ENCODE measurements at places on chromosomes 4 and X.

DNA sequence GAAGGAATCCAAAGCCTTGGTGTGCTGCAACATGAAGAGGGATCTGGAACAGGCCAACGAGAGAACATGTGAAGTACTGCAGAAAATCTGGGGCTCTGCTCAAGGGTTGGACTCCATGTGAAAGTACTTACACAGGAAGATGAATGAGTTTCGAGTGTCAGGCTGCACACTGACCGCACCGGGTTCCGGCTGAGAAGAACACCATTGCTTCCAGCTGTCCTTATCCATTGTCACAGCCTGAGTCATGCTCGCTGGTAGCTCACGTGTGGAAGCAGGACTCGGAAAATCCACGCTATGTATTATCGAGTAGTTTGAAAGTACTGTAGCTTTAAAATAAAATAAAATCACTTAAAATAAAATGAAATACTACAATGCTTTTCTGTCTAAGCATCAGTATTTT is 50.4 kb upstream of the TBL1X start:
- DNase-seq, result no peak

DNA sequence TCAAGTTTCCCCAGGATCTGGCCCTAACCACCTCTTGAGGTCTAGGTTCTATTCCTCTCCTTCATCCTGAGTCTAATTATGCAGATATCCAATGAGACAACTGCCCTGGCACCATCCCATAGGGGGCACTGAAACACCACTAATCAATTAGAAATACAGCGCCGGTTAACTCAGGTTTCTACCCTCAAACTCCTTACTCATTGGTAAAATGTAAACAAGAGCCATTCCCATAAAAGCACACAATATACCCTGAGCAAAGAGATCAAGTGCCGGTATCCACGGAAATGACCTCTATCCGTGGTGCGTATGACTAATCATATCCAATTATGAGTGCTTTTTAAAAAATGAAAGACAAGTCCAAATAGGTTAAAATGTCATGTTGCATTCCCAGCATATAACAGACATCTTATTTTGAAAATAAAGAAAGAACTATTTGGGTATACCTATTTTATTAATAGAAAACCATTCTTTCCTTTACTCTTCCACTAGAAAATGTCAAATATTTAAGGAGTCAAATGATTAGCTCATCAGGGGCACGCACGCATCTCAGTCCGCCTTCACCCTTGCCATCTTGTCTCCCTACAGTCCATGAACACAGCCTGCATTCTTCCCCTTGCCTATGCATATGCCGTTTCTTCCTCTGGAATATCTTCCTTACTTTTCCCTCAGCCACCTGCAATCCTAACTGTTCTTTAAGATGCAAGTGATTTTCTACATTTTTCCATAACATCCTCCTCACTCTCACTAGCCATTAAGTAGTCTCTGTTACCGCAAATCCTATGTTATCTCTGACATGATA is 141.1 kb downstream of the MAML3 start:
- peak; percentile 77 for DNase-seq

DNA sequence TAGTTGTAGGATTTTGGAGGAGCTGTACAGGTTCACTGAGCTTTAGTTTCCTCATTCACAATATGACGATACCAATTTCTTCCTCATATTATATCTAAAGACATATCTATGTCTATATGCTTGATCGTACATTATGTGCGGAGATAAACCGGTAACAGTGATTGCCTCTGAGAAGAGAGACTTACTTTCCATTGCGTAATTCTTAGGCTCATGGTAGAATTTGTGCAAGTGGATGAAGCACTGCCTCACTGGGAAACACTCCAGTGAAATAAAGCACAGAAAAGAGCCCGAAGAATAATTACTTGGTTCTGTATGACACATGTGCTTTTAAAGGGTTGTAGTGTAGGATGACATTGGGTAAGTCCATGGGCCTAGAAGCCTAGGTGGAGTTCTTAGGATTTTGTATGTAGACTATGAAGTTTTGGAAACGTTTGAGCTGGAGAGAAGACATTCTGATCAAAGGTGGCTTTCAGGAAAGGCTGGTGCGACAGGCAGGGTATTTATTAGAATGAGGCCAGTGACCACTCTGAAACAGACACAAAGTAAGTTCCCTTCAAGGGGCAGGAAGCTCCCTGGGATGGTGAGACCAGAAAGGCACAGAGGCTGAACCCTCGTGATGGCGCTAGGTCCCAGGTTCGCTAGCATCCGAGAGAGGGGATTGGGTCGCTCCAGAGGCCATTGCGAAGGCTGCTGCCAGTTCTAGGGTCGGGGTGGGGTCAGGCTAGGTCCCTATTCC is 649 bp upstream of the VBP1 start:
- DNase-seq, result no peak

DNA sequence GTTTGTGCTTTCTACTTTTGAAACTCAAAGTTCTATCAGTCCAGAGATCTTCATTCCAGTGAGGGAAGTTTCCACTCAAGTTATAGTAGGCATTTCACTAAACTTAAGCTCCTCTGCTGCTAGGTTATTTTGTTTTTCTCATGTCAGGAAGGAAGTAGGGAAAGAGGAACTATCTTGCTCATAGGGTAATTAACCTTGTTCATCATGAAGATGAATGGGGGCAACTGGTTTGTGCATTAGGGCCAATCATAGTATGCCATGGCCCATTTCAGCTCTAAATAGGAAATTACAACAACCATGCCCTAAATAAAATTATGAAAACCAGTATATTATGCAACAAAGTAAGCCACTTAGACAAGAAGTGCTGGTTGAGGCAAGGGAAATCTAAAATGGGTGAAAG is 804.7 kb upstream of the NDST4 start:
- DNase-seq, result no peak

GRCh38 chrX:65932173-65933084 is 107.5 kb downstream of the VSIG4 start:
- peak; percentile 8 for DNase-seq

DNA sequence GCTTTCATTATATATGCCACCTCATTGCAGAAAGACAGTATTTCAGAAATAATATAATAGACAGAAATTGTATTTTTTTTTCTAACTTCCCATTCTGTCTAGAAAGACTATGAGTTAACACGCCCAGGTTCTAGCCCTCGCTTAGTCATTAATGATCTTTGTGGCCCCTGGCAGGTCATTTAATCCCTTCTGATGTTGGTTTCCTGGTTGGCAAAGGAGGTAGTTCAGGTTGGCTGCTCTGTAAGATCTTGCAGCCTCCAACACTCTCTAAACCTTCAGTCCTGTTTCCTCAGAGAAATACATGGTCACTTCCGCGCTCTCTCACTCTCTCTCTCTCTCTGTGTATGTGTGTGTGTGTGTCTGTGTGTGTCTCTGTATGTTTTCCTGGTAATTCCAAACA is 156.3 kb upstream of the NOCT start:
- DNase-seq, result no peak

DNA sequence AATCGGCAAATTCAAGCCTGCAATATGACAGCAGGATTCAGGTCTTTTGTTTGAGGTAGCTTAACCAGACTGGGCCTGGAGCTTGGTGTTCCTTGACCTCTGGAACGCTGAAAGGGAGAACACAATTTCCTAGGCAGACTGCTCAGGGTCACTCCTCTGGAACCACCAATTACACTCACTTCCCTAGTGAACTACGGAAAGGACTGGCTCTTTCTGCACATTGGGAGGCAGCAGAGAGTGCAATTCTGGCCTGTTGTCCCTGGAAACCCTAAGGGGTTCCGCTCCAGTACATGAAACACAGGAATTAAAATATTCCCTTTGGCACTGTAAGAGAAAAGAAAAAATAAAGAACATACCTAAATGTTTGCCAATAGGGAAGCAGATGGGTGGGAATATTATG is 58.6 kb downstream of the GPC3 start:
- DNase-seq, result no peak

GRCh38 chr4:182350041-182350440 is 106.8 kb downstream of the TENM3 start:
- no peak for DNase-seq

DNA sequence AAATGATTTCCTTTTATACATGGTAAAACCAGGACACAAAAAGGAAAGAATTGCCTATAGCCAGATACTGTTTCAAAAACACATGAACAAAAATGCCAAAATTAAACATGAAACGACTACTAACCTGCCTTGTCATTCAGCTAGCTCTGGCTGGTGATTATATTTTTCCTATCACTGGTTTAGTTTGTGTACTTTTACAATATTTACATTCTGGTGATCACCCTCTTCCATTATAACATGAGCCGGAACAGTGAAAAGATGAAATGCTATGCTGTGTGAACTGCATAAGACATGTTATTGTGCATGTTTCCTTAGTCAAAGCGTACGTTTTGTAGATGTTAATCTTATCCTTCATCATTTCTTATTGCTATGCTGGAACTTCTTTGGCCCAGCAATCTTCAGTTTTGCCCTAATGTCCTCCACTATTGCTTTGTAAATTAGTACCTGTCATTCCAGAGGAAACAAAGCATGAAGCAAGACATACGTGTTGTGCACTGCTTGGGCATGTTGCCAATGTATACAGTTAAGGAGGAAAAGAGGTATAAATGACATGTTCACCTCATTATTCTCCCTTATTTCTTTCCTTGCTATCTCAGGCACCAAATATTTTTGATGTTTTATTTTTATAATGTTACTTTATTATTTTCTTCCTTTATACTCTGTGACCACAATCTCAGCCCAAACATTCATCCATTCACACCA is 386.3 kb downstream of the ARHGAP24 start:
- peak; percentile 40 for DNase-seq

- no peak for DNase-seq
Measured at GRCh38 chrX:2395261-2395992, 105.3 kb downstream of the DHRSX start.

DNA sequence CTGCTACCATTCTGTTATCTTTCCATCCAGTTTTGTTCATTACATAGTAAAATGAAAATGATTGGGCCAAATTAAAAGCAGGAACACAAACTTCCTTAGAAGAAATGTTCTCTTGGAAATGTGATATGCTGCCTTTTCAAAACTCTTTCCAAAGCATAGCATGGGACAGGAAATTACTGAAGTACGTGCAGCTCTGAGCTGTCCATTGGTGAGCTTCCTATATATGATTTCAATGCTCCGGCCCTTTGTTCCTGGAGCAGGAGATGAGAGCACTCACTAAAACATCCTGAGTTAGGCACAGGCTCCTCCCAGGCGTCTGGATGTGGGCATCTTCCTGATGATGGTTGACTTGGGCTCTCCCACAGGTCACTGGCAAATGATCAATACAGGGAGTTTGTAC is 33.0 kb upstream of the ANXA3 start:
- no peak for DNase-seq

- DNase-seq, result no peak
Measured at GRCh38 chr4:100913685-100914084, 395.9 kb upstream of the EMCN start.

DNA sequence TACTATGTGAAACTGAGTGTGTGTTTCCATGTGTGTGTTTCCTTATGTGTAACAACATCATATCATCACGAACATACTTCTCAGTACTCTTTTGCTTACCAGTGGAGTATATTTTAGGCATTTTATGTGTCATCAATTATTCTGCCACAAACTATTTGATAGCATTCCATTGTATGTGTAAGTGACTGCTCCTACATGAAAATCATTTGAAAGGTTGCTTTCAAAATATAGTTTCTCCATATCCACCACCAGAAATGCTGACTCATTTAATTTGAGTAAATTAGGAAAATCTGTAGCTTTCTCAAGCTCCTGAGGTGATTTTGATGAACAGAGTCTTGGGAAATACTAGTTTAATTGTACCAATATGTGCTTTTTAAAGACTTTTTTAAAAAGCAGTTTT is 376.2 kb downstream of the PCDH18 start:
- DNase-seq, result no peak

- no peak for DNase-seq
Measured at GRCh38 chr4:158112611-158113010, 60.2 kb downstream of the GASK1B start.

DNA sequence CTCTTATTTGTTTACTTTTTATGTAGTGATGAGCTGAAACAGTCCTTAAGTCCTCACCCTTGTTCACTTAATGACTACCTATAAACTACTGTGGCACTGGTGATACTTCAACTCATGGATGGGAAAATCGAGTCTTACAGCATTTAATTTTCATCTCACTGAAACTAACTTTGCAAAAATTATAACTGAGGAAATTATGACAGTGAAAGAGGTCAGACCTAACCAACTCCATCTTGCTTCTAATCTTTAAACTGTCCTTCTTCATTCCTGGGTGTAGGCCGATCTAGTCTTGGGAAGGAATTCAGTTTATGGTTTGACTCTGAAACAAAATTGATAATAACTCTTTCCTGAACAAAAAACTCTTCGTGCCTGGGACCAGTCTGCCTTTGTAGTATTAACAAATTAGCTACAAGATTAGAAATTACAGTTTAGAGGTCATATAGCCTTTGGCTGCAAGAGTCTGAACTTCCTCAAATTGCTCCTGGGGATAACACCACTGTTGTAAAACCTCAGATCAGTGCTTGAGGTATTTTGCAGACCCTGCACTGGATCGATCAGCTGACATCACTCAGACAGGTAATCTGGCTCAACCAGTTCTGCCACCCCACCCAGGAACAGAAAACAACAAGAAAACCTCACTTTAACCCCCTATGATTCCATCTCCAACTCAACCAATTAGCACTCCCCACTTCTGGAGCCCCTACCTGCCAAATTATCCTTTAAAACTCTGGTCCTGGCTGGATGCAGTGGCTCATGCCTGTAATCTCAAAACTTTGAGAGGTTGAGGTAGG is 995.7 kb upstream of the PRKX start:
- DNase-seq, result no peak

GRCh38 chrX:80139564-80139963 is 125.0 kb downstream of the TBX22 start:
- DNase-seq, result no peak

DNA sequence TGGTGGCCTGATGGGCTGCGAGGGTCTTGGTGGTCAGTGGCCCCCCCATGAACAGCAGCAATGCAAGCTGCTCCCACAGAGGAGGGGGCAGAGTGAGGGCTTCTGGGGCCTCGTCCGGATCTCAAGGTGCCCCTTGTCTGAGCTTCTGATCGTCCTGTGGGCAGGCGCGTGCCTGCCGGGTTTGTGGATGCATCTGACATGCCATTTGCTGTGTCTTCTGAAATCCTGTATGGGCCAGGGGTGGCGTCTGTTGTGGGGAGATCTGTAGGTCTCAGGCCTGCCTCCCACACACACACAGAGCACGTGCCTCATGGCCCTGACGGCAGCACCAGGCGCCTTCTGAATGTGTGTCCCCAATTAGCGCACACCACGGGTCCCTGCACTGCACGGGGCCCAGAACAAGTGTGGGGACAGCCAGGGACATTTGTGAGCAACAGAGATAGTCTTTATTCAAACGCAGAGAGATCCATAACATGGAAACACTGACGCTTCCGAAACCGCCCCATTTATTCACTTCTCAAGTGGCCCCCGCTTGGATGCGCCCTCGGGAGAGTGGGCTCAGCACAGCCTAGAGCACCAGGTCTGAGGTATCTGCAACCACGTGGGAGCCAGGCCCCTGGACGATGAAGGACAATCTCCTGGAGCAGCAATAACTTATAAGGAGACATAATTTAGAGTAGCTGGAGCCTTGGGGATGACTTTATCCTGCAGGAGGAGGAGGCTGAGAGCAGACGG is 5.7 kb downstream of the SPON2 start:
- DNase-seq, result no peak

GRCh38 chr4:187615972-187616371 is 379.6 kb upstream of the ZFP42 start:
- DNase-seq, result no peak

GRCh38 chrX:80285131-80285773 is 135.0 kb upstream of the TENT5D start:
- DNase-seq, result no peak

All from LNCaP clone FGC (cell line).